ENCODE measurements at places on chromosomes 1 and 21.

GRCh38 chr1:35539073-35539823 is 18.0 kb downstream of the KIAA0319L start:
- no peak for DNase-seq

DNA sequence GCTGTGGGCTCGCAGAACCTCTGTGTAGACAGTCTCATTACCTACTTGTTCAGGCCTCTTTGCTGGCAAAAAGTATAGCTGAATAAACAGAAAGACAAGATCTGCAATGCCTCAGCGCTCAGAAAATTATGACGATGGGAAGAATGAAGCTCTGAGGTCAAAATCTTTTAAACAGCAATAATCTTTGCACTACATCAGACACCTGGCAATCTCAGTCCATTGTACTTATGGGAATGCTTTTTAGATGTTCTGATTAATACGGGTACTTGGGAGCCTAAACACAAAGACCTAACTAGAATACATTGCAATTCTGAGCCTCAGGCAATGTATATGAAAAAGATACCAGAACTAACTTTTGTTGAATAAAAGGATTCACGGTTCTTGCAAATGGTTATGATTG is 410.7 kb downstream of the SMYD3 start:
- DNase-seq, result no peak

- DNase-seq, result no peak
These were observed 12.3 kb downstream of the ZNF436 start for GRCh38 chr1:23357138-23357908.

DNA sequence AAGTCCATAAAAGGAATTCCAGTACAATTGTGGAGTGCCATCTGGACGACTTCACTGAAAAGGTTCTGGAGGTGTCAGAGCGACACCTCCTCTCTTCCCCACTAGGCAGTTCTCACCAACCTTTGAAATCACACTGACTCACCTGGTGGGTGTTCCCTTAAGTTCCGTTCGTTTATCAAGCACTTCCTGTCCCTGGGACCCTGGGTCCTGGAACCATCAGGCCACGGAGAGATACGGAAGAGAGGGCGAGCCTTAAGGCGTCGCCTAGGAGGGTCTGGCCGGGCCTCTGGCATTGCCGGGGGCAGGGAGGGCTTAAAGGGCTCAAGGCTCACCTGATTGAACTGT is 317 bp downstream of the SPAG17 start:
- no peak for DNase-seq

GRCh38 chr21:35602811-35603362 is 457.4 kb downstream of the SETD4 start:
- DNase-seq, result no peak

DNA sequence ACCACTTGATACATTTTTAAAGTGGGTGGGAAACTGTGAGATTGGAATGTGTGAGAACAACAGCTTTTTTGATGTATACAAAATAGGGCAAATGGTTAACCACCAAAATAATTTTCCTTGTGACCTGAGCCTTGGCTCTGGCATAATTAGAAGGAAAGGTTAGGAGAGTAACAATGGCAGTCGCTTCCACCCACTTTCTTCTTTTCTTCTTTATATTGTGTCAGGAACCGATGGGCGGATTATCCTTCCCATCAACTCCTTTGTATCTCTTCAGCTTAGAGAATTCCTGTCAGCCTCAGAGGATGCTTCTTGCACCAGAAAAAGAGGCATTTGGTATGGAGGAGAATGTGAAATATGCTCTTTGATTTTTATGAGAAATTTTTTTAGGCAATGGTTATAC is 90.6 kb downstream of the SDCCAG8 start:
- DNase-seq, result no peak

GRCh38 chr21:39348040-39348354 is 891 bp downstream of the HMGN1 start:
- DNase-seq, result no peak

DNA sequence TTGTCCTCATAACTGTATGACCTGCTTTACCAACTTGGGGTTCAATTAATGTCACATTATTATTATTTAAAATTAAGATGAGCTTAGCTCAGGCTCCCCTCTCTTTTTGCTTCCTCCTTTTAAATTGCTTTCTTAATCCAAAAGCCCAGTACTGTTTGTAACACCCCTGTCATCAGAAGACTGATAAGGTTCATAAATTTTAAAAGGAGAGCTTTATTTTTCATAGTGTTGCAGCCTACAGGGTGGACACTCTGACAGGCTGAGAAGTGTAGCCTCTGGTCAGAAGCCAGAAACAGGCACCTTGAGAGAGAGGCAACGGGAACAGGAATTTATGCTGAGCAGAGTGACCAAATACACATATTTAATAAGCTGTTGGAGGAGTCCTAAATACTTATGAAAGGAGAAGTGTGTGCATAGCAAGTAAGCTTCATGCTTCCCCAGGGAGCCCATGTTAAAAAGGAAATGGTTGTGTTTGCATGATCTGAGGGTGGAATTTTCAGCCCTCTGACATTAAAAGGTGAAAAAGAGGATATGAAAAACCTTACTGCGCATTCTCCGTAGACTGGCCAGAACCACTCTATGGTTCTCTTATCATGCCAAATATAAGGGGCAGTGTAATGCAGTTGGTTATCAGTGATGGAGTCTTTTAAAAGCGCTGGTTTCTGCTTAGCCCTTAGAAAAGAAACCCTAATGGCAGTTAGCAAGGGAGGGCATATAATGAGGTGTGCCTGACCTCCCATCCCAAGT is 30.5 kb upstream of the FGGY start:
- DNase-seq, result no peak

GRCh38 chr1:231390071-231390470 is 32.0 kb downstream of the EGLN1 start:
- no peak for DNase-seq

- DNase-seq, result no peak
These were observed 42.5 kb upstream of the DISC1 start for GRCh38 chr1:231584117-231584516.

DNA sequence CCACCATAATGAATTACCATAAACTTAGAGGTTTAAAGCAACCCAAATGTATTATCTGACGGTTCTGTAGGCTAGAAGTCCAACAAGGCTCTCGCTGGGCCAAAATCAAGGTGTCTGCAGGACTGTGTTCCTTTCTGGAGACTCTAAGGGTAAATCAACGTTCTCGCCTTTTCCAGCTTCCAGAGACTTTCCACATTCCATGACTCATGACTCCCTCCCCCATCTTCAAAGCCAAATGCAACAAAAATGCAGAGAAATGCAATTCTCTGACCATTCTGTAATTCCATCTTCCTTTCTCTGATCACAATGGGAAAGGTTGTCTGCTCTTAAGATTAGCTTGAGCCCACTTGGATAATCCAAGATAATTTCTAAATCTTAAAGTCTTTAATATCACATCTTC is 287.1 kb downstream of the LTN1 start:
- no peak for DNase-seq

DNA sequence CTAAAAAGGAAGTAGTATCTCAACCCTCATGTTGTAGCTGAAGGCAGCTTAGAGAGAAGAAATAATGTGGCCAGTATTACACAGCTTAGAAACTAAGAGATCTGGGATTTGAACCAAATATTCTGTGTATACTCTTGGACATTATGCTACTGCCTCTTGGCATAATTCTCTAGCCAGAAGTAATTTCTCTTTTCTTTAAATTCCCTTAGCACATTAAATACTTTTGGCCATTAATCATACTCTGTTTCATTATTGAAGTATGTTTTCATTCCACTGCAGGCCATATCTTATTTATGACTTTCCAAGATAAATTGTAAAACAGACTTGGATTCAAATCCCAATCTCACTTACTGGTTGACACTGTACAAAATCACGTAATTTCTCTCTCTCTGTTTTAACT is 181.3 kb upstream of the SPAG17 start:
- DNase-seq, result no peak

GRCh38 chr1:225834417-225835329 is 24.7 kb downstream of the EPHX1 start:
- DNase-seq, result no peak

DNA sequence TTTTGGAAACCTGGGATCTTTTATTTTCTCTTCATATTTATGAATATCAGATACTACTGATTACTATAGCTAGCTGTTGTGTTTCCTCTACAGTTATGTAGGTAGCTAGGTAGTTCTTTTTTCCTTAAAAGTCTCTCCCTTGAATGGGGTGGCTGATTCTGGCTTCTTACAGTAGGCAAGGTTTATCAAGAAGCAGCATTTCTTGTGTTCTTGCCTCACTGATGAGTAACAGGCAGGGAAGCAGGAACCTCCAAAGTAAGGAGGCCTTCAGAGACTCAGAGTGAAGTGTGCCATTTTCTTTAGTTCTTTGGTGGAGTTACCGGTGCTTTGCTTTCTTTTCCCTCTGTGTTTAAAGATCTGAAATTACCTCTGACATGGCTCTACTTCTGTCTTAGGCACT is 56.0 kb downstream of the ZMYM4 start:
- DNase-seq, result no peak

- no peak for DNase-seq
These were observed 145.6 kb downstream of the ZZZ3 start for GRCh38 chr1:77536813-77537212.

GRCh38 chr1:175564119-175564518 is 179.3 kb downstream of the TNR start:
- no peak for DNase-seq

GRCh38 chr1:108817811-108818210 is 39.1 kb downstream of the AKNAD1 start:
- no peak for DNase-seq

- no peak for DNase-seq
These were observed 4.1 kb downstream of the DNAH14 start for GRCh38 chr1:224933584-224933983.

All from activated naive CD8-positive, alpha-beta T cell treated with anti-CD3 and anti-CD28 coated beads, Interleukin-2, amount 50 U/mL, for 16 hours (primary cell).